ENCODE measurements at places on chromosomes 4 and X.

DNA sequence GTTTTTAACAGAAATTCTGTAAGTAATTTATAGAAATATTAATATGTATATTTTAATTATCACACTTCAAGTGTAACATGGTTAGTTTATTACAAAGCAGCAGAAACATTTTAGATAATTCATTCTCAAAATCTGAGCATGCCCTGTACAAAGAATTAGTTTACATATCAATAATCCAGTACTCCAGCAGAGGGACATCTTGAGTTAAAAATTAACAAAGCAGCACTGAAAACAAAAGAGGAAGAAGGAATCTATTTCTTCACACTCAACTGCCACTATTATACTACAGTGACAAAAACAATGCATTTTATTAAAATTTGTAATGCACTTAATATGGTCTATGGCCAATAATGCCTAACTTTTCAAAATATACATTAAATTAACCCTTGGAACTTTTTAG lies 179.1 kb upstream of the KLHL4 start:
- no peak for DNase-seq

DNA sequence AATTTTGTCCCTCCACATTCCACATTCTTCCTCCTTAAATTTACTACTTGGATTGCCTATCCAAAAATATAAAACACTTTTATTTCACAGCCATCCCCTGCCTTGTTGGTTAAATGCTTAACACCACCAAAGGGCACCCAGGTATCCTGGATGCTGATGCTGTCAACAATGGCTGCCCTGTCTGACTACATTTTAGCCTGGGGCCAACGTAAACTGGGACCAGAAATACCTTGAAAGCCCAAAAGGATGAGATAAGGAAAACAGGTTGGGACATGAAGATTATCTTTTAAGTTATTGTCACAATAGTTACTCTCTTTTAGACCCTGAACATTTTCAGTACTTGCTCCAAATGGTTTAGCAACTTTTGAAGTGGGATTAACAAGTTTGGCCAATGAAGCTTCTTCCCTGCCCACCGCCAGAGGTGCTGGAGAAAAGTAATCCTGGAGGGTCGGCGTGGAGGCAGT lies 775 bp upstream of the YIPF6 start:
- DNase-seq: no peak

DNA sequence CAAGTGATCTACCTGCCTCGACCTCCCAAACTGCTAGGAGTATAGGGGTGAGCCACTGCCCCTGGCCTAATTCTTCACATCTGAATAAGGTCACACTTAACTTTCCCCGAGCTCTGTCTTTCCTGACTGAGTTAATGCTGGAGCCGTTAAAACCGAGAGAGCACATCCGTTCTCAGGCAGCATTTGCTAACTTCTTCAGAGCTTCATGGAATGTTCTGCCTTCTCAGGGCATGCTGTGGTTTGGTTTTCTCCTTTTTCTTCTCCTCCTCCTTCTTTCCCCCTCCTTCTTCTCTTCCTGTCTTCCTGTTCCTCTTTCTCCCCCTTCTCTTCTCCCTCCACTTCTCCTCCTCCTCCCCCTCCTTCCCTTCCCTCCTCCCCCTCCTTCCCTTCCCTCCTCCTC lies 119.9 kb downstream of the ASMT start:
- no peak for DNase-seq

DNA sequence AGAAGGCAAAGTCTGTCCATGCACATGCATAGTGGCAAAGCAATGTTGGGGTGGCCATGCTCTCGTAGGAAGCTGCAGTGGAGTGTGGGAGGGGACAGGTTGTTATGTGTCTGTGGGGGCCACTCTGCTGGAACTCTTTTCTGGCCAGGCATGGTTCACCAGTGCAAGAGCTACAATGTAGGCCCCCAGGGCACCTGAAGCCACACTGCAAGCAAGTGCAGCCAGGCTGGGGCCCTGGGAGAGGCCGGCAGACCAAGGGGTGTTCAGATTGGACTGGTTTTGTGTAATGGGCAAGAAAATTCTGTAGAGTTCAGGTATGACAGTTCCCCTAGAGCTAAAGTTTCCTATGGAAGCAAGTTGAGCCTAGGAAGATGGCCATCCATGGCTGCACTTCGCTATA lies 97.0 kb upstream of the ZC4H2 start:
- DNase-seq: no peak

DNA sequence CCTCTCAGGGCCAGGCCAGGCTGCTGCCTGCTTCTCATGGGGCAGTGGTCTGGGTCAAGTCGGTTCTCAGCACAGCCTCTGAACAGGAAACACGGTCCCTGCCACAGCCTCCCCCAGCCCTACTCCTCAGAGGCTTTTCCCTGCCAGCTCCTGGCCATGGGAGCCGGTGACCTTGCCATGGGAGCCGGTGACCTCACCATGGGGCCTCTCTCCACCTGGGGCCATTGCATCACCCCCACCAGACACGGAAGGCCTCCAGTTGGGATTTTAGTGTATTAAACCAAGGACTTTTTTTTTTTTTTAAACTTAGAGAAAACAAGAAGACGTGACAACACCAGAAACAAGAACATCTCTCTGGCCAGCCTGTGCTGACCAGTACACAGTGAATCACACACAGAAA lies 25.6 kb downstream of the ETDB start:
- DNase-seq: no peak

GRCh38 chrX:72554448-72555140 lies 18.0 kb downstream of the HDAC8 start:
- DNase-seq: no peak

GRCh38 chr4:79298484-79298883 lies 27.4 kb downstream of the NAA11 start:
- no peak for DNase-seq

DNA sequence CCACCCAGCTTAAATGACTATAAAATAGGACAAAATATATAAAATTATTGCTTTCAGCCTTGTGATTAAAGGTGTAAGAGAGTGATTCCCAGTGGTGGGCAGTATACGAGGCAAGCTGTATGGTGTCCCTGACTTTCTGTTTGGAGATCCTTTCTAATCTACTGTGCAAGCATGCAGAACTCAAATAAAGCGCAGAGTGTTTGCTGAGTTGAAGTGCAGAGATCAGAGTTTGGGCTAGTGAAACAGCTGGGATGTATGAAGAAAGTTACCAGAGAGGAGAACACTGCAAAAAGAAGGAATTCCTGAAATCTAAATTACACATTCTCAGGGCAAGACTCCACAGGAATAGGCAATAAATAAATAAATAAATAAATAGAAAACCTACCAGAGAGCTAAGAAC lies 218.5 kb upstream of the TLL1 start:
- no peak for DNase-seq

- no peak for DNase-seq
Observed at GRCh38 chrX:49272421-49272820, 2.8 kb downstream of the PPP1R3F start.

- DNase-seq: no peak
Observed at GRCh38 chr4:88621763-88622327, 29.6 kb downstream of the HERC3 start.

DNA sequence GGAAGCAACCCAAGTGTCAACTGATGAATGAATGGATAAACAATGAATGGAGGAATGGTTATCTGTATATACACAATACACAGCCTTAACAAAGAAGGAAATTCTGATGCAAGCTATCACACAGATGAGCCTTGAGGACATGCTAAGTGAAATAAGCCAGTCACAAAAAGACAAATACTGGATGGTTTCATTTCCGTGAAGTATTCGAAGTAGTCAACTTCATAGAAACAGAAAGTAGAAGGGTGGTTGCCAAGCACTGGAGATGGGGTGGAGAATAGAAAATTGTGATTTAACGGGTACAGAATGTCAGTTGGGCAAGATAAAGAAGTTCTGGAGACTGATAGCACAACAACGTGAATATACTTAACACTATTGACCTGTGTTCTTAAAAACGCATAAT lies 28.2 kb downstream of the CENPU start:
- no peak for DNase-seq

DNA sequence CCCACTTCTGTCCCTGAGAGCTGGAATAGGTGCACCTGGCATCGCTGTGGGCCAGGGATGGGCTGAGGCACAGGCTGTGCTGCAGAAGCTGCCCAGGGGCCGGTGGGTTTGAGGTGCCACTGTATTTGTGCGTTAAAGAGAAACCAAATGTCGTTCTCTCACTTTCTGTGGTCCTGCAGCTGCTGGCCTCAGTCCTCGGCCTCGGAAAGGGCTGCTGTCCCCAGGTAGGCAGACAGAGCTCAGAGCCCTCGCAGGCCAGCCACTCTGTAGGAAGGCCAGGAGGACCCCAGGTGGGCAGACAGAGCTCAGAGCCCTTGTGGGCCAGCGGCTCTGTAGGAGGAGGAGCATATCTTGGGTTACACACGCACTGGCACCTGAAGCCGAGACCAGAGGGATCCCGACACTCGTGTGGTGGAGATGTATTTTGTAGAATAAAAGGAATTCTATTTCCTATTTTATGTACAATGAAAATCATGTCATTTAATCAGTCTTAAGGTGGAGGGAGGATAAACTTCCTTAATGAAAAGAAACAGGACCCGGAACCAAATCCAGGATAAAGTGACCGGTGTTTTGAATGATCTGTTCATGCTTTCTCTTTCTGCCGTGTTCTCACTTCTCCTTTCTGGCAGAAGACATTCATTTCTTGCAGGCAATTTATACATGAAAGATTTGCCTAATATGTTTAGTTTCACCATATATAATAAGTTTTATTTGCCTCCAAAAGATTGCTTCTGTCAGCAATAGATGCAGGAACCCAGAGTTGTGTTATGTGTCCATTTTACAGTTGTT lies 54.4 kb upstream of the HGFAC start:
- DNase-seq: no peak

DNA sequence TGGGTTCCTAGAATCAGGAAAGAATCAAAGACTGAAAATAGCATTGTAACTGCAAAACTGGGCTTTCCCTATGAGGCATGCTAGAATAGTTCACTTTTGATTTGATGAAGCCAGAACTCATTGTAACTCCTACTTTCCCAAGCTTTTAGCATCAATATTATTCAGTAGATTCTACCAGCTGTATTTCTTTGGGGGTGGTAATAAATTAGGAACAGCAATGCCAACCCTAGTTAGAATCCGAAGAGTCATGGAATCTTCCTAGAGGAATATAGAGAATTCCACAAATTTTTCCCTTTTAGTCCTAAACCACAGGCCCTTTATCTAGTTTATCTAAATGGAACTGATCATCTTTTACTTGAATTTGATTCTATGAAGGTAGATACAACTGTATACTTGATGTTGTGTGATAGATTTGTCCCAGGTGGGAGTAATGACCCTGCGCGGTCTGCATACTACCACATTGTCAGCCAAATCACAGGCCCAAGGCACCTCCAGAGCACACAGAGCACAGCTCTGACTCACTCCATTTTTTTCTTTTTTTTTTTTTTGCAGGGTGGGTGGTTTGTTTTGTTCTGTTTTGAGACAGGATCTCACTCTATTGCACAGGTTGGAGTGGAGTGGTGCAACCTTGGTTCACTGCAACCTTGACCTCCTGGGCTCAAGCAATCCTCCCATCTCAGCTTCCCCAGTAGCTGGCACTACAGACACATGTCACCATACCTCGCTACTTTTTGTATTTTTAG lies 66.6 kb downstream of the EDNRA start:
- DNase-seq: no peak

DNA sequence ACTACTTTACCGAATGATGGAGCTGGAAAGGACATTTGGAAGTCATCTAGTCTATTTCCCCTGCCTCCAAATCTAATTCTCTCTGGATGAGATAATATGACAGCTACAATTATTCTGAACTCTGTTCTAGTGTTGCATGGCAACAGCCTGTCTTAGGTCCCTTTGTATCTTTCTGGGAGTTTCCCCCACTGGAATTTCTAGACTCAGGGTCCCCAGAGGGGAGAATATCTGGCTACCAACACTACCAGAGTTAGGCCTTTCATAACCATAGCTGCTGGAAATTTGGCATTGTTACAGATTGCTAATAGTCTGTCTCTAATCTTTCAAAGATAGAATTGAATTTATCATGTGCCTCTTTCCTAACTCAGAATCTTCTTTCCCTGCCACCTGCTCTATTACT lies 4.5 kb downstream of the MSN start:
- DNase-seq: no peak

GRCh38 chr4:106704253-106704870 lies 331.8 kb downstream of the DKK2 start:
- DNase-seq: no peak

- DNase-seq: no peak
Observed at GRCh38 chr4:100130491-100130890, 59.8 kb downstream of the DDIT4L start.

DNA sequence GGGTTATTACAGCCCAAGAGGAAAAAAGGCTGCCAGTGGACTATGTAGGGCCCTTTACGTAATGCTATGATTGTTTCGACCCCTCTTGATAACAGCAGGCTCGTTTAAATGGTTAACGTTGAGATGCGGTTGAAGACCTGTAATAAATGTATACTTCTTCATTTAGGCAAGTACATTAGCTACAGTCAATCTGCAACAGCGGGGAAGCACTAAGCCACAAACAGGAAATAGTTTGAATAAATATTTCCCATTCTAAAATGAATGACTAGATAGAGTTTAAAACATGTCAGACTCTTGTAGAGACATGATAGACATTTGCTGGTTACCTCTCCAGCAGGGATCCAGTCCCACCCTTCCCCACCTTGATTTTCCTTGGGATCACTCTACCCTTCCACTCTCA lies 38.1 kb upstream of the STIM2 start:
- no peak for DNase-seq

- DNase-seq: no peak
Observed at GRCh38 chr4:36269533-36270173, 11.8 kb upstream of the DTHD1 start.

DNA sequence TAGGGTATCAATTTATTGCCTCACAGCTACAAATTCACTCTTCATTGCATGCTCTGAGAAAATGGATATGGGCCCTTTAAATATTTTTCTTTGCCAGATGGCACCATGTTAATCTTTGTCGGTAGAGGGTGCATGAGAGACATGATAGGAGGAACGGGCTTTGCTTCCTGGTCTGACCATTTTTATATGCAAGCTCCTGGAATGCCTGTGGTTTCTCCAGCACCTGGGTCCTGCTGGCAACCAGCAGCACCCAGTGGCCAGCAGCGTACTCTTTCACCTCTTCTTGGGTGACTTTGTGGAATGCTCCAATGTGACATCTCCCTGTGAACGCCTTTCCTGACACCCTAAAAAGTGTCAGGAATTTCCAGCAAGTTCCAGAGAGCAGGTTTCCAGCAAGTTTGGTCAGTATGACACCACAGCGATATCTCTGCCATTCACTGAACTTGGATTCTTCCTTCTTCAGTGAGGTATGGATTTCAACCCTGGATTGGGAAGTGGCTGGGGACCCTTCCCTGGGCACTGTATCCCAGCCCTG lies 140.3 kb upstream of the PGRMC2 start:
- DNase-seq: no peak

- DNase-seq: no peak
Observed at GRCh38 chr4:105474099-105474518, 247 bp upstream of the PPA2 start.

GRCh38 chr4:70243091-70243490 lies 694 bp downstream of the CSN3 start:
- DNase-seq: no peak

- no peak for DNase-seq
Observed at GRCh38 chr4:140867356-140867755, 111.2 kb upstream of the TBC1D9 start.

Data from cortex of kidney (tissue), 1 donor.